HFF-Myc (cell line): ENCODE measurements at places on chromosomes 2 and 18.

DNA sequence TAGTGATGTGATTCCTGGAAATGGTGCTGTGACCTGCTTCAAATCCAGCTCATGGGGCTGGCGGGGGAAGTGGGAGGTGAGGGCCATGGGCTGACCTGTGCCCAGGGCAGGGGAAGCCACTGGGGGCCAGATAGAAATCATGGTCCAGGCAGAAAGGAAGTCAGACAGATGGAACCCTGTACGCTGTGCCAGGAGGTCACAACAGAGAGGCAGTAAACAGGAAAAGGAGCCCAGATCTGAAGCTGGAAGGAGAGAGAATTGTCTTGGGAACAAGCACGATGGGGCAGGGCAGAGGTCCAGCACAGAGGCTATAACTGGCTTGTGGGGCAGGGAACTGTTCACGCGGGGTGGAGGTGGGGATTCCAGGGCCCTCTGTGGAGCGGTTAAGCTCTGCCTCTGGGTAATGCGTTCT lies 76.0 kb downstream of the RNF144A start:
- DNase-seq: no peak

DNA sequence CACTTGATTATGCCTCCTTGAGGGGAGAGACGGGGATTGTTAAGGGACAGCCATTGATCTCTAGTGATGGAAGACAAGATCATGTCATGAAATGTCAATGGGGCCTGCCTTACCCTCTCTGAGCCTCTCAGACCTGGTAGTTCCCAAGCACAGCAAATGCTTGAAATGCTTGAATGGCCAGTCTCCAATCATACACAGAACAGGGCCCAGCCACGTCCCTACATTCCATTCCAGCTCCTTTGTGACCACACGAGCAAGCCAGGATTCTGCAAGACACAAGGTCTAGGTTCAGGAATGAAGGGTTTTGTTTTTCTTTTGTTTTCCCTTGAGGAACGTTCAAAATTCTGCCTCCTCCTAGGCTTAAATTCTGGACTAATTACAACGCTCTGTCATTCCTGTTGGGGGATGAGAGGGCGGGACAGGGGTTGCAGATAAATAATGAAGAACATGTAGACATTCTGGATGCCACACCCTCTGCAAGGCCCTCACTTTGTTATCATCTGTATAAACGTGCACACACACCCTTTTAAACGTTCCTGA lies 98.1 kb upstream of the YPEL5 start:
- DNase-seq: no peak

DNA sequence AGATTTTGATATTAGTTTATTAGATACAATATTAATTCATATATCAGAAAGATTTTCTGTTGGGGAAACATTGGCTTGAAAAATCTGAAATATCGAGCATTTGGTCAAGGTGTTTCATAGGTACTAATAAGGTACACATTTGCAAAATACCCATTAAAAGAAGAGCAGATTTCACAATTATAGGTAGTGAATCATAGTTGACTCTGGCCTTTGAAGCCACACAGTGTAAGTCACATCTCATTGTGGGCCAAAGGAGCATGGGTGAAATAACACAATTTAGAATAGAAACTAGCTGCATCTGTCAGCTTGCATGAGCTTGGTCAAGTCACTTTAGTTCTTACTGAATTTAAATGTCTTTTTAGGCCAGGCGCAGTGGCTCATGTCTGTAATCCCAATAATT lies 4.9 kb downstream of the KDM3A start:
- no peak for DNase-seq

DNA sequence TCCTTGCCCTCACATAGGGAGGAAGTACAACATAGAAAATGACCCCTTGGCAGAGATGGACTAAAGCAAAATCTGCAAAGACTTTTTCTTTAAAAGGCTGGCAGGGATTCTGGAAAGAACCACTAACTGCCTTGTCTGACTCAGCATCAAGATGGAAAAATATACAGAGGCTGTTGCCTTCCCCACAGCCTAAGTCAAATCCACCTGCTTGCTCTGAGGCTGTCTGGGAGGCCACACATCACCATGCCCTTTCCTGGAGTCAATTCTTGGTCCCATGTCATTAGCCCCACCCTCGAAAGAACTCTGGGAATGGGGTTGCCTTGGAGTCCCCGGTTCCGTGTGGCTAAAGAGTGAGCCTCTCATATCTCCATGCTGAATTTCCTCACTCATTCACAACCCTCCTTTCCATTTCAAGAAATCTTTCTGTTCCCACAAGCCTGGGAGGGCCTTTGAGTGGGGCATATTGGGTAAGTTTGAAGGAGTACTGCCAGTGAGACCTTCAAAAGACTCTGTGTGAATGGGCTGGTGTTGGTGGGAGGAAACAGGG lies 39.4 kb downstream of the BMP10 start:
- no peak for DNase-seq

DNA sequence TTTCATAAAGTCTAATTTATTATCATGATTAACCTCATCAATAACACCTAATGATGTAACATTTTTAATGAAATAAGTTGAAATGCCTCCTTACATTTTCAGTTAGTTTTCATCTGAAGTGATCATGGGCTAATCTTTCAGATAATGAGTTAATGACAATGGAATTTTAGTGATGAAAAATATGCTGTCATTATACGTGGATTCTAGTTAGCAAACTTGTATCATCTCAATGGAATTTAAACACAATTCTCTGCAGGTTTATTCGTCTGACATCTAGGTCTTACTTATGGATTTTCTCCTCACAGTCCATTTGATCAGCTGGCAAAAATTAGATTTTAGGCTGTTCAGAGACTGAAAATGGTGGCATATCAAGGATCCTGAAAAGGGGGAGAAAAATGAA lies 885.0 kb downstream of the SLC4A3 start:
- no peak for DNase-seq

DNA sequence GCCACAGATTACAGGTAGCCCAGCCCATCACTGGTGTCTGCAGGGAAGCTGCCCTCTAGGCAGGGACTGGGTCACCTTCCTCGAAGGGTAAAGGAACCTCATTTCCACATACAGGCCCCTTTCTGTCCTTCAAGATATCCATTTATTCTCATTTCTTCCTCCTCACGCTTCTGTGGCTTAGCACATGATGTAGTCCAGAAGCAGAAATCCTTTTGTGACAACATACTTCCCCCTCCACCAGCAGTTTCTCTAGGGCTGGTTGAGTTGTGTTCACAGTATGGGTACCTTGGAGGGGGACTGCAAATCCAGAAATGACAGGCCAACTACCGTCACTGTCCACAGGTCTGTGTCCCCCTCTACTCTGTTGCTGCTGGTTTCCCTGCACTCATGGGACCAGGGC lies 364.9 kb downstream of the ANAPC1 start:
- DNase-seq: no peak

DNA sequence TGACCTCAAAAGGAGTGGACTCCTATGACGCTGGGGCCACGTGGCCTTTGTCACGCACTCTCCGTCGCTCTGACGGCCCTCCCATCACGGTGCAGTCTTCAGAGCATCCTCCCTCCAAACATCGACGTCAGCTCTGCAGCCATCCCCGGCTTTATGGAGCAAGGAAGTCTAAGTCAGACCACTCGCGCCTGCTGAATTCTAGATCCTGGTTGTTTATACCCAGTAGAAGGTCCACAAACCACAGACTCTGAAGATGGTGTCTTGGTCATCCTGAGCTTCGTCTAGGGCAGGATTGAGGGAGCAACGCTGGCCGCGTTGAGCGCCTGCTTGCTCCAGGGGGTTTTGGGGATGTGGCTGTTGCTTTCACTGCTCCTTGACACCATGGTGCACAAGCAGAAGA lies 228.0 kb upstream of the SALL3 start:
- DNase-seq: no peak

GRCh38 chr2:106065268-106065982 lies 128.7 kb downstream of the UXS1 start:
- DNase-seq: no peak

- DNase-seq: no peak
These were observed 124.8 kb downstream of the FIGN start for GRCh38 chr2:163610817-163611556.

GRCh38 chr18:13610555-13611141 lies 115.7 kb downstream of the FAM210A start:
- DNase-seq: no peak

DNA sequence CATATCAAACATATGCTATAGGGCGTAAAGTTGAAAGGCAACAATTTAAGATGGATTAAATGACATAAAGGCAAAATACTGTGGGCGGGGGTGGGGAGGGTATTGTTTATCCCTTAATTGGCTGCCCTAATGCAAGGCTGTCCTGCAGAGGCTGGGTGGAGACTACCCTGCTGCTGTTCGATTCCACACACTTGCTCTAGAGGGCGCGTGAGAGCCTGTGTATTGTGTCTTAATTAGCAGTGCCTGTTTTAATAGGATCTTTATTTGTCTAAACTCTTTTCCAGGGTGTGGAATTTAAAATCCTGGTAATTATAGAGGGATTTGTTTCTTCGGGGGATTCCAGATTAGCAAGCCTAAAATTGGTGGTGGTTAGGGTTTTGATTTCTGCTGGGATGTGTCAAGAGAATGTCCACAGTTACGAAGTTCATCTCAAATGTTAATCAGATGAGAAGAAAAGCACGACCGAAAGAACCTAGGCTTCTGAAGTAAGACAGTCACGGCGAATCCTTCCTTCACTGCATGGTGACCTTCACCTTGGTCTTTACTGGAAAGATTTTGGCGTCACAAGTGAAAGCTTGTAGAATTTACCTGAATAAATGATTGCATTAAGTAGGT lies 103.5 kb upstream of the MAP3K20 start:
- DNase-seq: no peak

- no peak for DNase-seq
These were observed 660.7 kb upstream of the CNTNAP5 start for GRCh38 chr2:123364243-123364896.

DNA sequence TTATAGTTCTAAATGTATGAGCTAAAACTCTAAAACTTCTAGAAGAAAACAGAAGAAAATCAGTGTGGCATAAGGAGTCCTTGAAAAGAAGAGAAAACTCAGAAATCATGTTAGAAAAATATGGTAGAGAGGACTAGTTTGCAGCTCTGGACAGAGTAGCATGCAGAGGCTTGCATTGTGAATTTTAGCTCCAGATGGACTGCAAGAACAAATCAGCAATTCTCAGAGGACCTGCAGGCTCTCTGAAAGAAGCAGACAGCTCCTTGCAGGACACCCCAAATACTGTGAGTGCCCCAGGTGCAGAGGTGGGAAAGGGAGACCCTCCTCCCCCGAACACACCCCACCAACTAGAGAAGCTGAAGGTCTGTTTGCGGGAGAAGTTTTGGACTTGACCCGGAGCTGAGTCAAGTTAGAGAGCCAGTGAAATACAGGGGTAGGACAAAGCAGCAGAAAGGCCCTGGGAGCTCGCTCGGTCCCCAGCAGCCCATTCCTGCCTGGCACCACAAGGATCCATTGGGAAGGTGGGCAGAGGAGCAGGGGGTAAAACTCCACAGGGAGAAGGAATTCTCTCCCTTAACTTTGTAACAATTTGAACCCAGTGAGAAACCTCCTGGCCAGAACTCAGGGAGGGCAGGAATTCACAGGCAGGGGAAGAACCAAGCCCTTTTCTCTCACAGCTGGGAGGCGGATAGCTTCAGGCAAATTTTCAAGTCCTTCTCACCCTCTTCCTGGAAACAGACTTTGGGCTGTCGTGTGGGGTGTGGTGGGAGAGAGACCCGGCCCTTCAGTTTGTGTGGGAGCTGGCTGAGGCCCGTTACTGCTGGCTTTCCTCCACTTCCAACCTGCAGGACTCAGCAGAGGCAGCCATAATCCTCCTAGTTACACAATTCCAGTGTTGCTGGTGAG lies 216.2 kb upstream of the SLC35G4 start:
- DNase-seq: no peak

GRCh38 chr2:217938036-217938435 lies 64.8 kb downstream of the TNS1 start:
- no peak for DNase-seq
